ENCODE measurements at places on chromosomes 6 and 20. TPM values are rescaled to one million over a fixed set of nuclear protein-coding genes. Genes with fewer than 3 reads are reported as not detected.

The GRM1 gene
- not detected for total RNA-seq

- no peak for DNase-seq
- H3K36me3 ChIP-seq, result no peaks in the 10 kb centered on the region
- H3K27me3 ChIP-seq, result no peaks in the 10 kb centered on the region
- peaks cover 13% of the 10 kb centered on the region for H3K4me1 ChIP-seq
- H3K27ac ChIP-seq, result no peak within 1 kb of the TSS
Observed at GRCh38 chr6:166586424-166587156, at the start of gene RAMACL. TSS of gene RAMACL (minus strand) at chr6:166586678. CDS start at chr6:166586477, 201 bp downstream.

The WFDC2 gene
- total RNA-seq, result not detected

DNA sequence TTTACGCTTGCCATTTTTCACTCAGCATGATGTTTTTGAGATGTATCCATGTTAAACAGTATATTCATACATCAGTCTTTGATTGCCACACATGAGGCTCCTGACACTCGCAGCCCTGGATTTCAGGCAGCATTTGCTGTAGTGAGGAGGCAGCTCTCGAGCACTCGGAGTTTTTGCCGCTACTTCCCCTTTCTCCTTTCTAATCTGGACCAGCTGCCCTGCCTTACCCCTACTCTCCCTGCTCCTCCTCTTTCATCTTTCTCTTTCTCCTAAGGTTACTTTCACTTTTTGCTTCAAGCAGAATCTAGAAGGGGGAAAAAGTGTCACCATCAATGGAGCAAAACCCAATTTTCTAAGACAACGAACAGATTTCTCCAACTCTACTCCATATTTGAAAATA is 5.9 kb upstream of the CST3 start:
- no peak for DNase-seq
- H3K27ac ChIP-seq, result no peak overlapping the region
- peaks cover 20% of the 10 kb centered on the region for H3K4me1 ChIP-seq

GRCh38 chr20:44253528-44253927 is 6.4 kb downstream of the GDAP1L1 start:
- DNase-seq, result no peak
- no peak overlapping the region for H3K4me3 ChIP-seq
- H3K36me3 ChIP-seq, result no peaks in the 10 kb centered on the region
- H3K27me3 ChIP-seq, result no peaks in the 10 kb centered on the region
- H3K27ac ChIP-seq, result no peak overlapping the region
